ENCODE measurements at places on chromosomes 16 and 17. TPM values are rescaled to one million over a fixed set of nuclear protein-coding genes. Genes with fewer than 3 reads are reported as not detected.

The CX3CL1 gene
- total RNA-seq, result 12.8 TPM

The KRT17 gene
- total RNA-seq, result 2,751 TPM

The CLEC19A gene
- not detected for total RNA-seq

The LRRC36 gene
- total RNA-seq, result not detected

The CNTROB gene
- total RNA-seq, result 35.8 TPM

The CCR7 gene
- total RNA-seq, result 1.2 TPM

The PKMYT1 gene
- 1.9 TPM for total RNA-seq

The KDM6B gene
- 26.3 TPM for total RNA-seq

The CDH8 gene
- total RNA-seq, result not detected

The ZNF213 gene
- total RNA-seq, result 18.0 TPM

The FBXW10 gene
- total RNA-seq, result not detected

The TEX19 gene
- not detected for total RNA-seq

The CA4 gene
- total RNA-seq, result 9.0 TPM

The STAC2 gene
- total RNA-seq, result 16.6 TPM

The CTRB1 gene
- not detected for total RNA-seq

The RNF112 gene
- 1.9 TPM for total RNA-seq

The C17orf107 gene
- total RNA-seq, result 9.8 TPM

The GINS2 gene
- total RNA-seq, result 2.5 TPM

The PYCARD gene
- 116 TPM for total RNA-seq

The ZNF594 gene
- total RNA-seq, result 10.1 TPM

The NKD1 gene
- 1.8 TPM for total RNA-seq

The KRT36 gene
- not detected for total RNA-seq

The HOXB1 gene
- total RNA-seq, result not detected

The ZNF469 gene
- total RNA-seq, result 0.45 TPM

The POLR3K gene
- 2.0 TPM for total RNA-seq
